ENCODE measurements at places on chromosomes 6 and 20.

- DNase-seq = no peak
Observed at GRCh38 chr20:4069751-4070150, 54.4 kb upstream of the RNF24 start.

DNA sequence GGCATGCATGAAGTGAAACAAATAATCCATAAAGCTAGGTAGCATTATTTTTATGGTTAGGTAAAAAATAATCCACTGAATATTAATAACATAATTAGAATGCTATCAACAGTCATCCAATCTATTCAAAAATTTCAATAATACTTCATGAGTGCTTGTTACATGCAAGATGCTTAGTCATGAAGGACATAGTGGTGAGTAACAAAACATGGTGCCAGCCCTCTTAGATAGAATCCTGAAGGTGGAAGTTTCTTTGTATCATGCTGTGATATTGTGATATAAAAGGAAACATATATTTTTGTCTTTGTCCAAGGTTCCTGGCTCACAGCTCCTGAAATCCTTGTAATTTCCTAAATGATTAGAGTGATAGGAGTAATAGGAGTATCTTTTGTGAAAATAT, 14.9 kb downstream of the RCAN2 start:
- no peak for DNase-seq

- DNase-seq = no peak
Observed at GRCh38 chr6:169989594-169989993, 238.2 kb downstream of the ERMARD start.

- no peak for DNase-seq
Observed at GRCh38 chr6:14337152-14337551, 219.6 kb downstream of the CD83 start.

DNA sequence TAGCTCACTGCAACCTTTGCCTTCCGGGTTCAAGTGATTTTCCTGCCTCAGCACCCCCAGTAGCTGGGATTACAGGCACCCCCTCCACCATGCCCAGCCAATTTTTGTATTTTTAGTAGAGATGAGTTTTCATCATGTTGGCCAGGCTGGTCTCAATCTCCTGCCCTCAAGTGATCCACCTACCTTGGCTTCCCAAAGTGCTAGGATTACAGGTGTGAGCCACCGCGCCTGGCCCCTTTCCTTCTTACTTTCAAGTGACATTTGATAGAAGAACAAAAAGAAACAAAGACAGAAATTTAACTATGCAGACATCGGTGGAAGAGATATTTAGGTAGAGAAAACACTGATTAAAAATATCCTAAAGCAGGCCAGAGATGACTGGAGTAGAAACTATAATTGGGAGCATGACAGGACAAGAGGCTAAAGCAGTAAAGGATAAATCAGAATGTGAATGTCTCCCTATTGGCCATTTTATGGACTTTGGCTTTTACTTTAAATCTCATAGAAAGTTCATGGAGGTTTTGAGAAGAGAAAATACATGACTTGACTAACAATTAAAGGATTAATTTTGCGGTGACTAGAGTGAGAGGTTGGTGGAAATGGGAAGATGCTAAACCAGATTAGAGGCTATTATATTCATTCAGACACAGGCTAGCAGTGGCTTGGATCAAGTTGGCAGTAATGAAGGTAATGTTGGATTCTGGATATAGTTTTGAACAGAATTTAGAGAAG, 2.2 kb upstream of the EYS start:
- DNase-seq = no peak

GRCh38 chr6:168420706-168421105, 20.3 kb upstream of the SMOC2 start:
- DNase-seq = no peak

DNA sequence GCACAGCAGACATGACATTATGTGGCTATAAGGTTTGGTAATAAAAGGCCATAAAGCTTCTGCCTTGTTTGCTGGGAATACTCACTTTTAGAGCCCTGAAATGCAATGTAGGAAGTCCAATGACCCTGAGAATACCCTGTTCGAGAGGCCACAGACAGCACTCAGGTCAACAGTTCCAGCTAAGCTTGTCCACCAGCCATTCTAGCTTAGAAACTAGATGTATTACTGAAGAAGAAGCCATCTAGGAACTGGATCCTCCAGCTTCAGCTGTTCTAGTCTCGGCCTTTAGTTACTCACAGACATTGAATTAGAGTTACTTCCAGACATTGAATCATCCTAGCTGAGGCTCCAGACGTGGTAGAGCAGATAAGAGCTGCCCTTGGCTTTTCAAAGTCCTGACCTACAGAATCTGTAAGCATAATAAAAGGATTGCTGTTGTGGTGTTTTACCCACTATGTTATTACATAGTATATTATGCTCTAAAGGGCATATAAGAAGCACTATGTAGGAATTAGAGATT, 84.9 kb downstream of the MMS22L start:
- DNase-seq = no peak

- DNase-seq = no peak
Observed at GRCh38 chr6:76774781-76775384, 688.4 kb downstream of the HTR1B start.

Measured in cerebellar cortex (tissue), 1 donor.